Right hindlimb (tissue), 1 donor: ENCODE measurements at places on chromosomes 5 and 9.

DNA sequence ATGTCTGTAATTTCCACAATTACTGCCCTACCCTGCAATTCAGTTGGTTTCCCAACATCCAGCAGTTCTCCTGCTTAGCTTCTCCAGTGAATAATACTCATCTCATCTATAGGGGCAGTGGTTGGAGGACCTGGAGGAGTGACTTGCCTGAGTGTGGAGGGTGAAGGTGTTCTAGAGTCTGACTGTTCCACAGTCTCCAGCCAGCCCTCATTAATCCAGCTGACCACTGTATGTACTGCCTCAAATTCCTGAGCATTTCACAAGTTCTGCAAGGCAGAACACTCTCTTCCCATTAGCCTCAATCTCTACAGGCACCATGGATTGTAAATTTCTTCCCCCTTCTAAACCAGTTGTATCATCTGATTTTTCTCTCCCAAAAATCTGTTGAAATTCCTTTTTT is 147.4 kb upstream of the NFIL3 start:
- DNase-seq = no peak

DNA sequence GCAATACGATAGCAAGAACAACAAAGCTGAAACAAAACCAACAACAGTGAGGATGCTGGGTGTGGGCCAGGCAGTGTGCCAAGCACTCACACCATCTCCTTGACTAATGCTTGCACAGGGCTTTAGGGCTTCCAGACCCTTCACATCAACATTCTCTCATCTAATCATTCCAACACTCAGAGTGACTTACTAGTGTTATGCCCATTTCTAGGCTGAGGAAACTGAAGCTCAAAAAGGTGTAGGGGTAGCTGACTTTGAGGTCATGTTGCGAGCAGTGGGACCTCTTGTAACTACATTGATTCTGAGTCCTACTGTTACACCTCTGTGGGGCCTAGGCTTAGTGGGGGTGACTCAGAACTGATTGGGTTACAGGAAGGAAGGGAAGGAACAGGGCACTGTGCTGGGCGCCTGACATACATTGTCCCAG is 9.7 kb downstream of the ANGPTL2 start:
- no peak for DNase-seq

GRCh38 chr5:159571501-159572244 is 241.4 kb upstream of the IL12B start:
- DNase-seq = no peak

DNA sequence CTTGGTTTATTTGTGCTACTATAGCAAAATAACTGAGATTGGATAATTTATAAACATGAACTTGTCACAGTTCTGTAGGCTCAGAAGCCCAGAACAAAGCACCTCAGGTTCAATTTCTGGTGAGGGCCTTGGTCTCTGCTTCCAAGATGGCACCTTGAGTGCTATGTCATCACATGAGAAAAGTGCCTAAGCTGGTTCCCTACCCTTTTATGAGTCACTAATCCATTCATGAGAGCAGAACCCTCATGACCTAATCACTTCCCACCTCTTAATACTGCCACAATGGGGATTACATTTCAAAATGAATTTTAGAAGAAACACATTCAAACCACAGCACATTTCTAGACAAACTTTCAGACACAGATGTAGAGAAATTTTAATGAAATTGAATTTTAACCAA is 98.2 kb upstream of the PRSS3 start:
- no peak for DNase-seq

- DNase-seq = no peak
Measured at GRCh38 chr5:14009575-14009974, 65.1 kb upstream of the DNAH5 start.

DNA sequence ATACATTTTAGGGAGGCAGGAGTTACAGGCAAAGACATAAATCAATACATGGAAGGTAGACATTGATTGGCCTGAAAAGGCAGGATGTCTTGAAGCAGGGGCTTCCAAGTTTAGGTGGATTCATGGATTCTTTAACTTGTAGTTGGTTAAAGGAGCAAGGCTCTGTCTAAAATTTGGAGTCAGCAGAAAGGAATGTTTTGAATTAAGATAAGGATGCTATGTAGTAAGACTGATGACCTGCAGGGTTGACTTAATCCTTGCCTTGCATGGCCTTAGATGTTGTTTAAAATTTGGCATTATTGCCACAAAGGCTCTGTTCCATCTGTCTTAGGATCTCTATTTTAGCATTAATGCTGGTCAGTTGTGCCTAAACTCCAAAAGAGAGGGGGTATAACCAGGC is 171.3 kb downstream of the C5orf15 start:
- DNase-seq = no peak
